ENCODE measurements at places on chromosomes 5 and 9.

DNA sequence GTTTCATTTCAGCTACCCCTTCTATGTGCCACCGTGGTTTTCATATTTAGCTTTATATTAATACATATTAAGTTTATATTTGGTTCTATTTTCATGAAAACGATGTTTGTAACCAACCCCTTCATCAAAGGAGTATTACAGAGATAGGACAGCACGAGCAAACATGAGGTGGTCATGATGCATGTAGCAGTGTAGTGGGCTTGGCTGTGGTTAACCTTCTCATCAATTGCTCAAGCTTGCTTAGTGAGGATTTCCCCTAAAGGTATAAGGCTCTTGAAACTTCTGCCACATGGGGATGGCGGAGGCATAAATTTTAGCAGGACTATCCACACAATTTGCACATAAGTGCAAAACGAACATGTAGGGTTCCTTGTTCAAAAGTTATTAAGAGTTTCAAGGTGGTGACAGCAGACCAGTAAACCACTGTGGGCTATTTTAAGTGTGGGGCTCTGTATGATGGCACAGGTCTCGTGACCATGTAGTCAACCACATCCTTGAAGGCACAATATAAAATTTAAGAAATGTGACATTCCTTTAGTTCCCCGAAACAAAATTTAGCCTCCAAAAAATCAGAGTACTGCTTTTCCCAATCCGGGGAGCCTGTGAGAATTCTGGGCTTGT lies 24.8 kb downstream of the TMEM174 start:
- DNase-seq: no peak

DNA sequence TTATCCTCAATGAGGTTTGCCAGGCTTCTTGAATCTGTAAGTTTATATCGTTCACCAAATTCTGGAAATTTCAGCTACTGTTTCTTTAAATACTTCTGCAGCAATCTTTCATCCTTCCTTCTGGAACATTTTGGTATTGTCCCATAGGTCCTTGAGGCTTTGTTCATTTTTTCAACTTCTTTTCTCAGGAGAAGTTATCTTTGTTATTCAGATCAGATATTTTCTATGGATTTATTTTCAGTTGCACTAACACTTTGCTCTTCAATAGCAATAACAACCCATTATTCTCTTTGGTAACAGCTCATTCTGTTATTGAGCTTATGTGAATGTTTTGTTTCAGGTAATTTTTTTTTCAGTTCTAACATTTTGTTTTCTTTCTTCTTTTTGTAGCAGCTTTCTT lies 13.5 kb downstream of the SNX2 start:
- DNase-seq: no peak

GRCh38 chr9:137694962-137695875 lies 76.4 kb downstream of the EHMT1 start:
- peak; percentile 80 for DNase-seq

GRCh38 chr5:7050986-7051385 lies 337.8 kb downstream of the TENT4A start:
- DNase-seq: no peak

DNA sequence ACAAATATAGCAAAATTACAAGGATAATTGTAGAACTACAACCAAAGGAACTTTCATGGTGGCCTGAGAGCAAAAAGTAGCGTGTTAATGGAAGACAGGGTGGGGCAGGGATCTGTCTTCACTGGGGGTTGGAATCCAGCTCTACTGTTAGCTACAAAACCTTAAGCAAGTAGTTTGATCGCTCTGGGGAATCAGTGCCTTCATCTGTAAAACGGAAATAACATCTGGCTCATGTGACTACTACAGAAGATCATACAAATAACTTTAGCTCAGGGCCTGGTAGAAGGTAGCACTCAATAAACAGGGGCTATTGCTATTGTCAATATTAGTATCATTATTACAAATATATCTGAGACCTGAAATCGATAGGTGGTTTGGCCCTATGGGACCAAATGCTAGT lies 40.4 kb downstream of the ZNF608 start:
- no peak for DNase-seq

- no peak for DNase-seq
Observed at GRCh38 chr9:83601463-83601862, 21.5 kb upstream of the IDNK start.

GRCh38 chr5:35212122-35212982 lies 17.9 kb downstream of the PRLR start:
- DNase-seq: no peak

- no peak for DNase-seq
Observed at GRCh38 chr5:93580063-93580926, 724 bp downstream of the NR2F1-AS1 start.

GRCh38 chr5:151615431-151615830 lies 24.3 kb upstream of the FAT2 start:
- no peak for DNase-seq

- no peak for DNase-seq
Observed at GRCh38 chr9:35776018-35776417, 15.4 kb upstream of the NPR2 start.

GRCh38 chr9:135230386-135230765 lies 142.9 kb downstream of the OLFM1 start:
- DNase-seq: no peak

DNA sequence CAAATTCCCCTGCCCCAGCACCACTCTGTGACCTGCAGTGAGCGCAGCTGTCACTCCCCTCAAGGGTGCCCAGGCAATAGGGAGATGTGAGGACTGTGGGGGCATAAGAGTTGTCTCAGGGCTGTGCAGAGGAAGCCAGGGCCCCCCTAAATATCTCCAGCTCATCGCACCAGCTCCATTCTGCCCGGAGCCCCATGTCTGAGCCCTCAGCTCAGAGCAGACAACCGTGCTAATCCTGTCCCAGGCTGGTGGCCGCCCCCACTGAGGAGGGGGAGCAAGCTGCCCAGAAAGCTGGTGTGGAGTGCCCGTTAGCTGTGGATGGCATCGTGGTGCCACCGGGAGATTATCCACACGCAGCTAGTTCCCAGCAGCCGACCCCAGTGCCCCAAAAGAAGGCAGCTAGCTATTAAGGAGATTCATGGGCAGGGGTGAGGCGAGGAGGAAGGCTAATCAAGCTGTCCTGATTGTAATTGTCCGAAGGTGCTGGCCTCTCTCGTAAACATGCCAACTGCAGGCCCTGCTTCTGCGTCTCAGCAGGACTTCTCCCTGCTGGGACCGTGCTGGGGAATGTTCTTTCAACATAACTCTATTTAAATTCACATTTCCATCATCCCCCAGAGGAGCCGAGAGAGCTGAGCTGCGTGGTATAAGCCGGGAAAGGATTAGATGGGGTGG lies 17.0 kb upstream of the FIBCD1 start:
- DNase-seq: no peak

DNA sequence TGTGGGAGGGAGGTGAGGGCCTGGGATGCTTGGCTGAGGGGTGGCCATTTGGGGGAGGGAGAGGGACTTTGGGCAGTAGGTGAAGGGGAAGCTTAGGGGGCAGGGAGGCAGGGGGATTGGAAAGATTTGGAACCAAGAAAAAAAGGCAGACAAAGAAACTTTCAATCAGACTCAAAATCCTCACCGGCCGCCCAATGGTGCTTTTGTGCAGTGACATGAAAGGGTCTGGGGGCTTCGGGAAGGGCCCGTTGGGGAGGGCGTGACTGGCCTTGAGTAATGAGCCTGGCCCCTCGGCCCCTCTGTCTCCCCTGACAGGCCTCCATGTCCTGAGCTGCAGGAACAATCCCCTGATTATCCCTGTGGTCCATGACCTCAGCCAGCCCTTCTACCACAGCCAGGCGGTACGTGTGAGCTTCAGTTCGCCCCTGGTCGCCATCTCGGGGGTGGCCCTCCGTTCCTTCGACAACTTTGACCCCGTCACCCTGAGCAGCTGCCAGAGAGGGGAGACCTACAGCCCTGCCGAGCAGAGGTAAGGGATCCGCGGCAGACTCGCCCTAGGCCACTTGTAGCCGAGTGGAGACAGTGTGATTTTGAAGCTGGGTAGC lies 181.1 kb downstream of the PAPPA start:
- no peak for DNase-seq

DNA sequence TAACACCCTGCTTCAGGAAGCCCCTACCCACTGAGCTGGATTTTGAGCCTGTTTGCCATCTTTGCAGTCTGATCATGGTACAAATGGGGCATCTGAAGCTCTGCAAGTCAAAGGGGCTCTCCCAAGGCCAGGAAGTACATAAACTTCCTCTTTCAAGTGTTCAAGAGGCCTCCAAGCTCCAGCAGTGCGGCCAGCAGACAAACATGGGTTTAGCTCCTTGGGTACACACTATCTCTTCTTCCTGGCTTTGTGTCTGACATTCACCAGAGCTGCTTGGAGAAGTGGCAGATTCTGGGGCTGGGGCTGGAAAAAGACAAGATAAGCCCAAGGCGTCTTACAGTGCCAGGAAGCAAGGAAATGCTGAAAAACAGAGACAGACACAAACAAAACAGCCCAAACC lies 34.1 kb downstream of the LAMC3 start:
- DNase-seq: no peak

DNA sequence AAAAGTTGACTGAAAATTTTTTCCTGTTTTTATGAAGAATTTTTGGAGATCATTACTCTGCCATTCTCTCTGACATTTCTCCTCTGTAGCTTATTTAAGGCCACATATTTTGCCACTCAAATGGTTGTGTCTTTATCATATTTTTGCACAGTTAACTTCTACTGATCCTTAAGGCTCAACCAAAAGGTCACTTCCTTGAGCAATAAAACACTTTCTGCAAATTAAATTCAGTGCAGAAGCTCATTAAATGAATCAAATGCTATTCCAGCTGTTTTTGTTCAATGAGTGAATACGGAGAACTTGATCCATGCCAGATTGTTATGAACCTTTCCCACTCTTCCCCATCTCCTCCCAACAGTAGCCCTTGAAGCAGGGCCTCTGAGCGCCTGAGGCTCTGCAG lies 93.8 kb upstream of the EPB41L4A start:
- no peak for DNase-seq

- no peak for DNase-seq
Observed at GRCh38 chr5:86625148-86625547, 7.4 kb downstream of the COX7C start.

GRCh38 chr5:32405507-32405906 lies 39.0 kb downstream of the ZFR start:
- peak; percentile 54 for DNase-seq

DNA sequence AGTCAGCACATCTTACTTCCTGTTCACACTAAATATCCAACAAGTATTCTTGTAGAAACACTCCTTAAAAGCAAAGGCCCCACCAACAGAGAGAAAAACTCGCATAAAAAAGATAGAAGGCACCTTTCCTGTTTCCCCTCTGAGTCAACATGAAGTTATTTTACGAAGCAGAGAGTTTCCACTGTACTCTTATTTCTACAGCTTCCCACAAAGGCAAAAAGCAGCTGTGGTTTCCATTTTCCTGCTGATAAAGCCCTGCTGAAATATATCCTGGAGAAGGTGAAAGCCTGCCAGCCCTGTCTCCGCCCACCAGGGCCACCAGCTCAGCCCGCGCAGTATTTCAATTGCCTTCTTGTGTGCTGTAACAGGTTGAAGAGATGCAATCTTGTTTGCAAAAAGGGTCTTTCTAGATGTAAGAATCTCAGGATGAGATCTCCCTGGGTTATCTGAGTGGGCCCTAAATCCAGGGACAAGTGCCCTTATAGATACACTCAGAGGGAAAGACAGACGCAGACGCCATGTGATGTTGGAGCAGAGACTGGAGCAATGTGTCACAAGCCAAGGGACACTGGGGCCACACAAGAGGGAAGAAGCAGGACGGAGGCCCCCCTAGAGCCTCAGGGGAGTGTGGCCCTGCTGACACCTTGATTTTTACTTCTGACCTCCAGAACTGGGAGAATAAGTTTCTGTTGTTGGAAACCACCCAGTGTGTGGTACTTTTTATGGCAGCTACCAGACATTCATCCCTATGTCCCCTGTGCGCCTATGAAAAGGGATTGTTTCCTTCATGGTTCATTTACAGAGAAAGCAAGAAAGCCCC lies 19.9 kb downstream of the SEMA4D start:
- DNase-seq: peak; percentile 77

DNA sequence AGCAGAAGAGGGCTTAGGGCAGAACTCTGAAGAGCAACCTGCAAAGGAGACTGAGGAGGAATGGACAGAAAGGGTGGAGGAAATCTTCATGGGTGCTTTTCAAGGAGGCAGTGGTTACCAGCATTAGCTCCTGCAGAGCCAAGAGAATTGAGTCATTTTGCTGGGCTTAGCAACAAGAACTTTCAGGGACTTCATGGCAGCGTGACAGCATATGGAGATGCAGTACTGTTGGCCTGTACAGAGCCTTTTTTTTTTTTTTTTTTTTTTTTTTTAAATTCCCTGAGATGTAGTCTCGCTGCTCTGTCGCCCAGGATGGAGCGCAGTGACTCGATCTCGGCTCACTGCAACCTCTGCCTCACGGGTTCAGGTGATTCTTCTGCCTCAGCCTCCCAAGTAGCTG lies 296.0 kb upstream of the DMRT1 start:
- peak; percentile 52 for DNase-seq

DNA sequence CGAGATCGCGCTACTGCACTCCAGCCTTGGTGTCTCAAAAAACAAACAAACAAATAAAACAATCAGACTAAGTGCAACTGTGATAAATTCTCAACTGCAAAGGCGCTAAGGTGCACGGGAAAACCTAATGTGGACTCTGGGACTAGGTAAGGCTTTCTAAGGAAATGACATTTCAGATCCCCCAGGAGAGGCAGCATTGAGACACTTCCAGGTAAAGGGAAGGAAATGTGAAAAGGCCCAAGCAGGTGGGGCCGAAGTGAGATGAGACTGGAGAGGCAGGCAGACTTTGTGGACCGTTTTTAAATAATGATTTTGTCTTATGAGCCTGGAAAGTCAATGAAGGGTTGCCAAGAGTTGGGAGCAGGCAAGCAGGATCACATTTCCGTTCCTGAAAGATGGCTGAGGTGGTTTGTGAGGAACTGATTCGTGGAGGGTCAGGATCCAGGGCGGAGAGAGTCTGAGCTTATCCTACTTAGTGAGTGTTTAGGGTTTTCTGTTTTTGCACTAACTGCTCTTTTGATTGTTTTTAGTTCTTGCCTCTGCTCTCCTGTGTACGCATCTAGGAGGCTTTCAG lies 2.0 kb upstream of the APBA1 start:
- no peak for DNase-seq

Measured in stomach (tissue), 19 donors.